Stimulated activated CD4-positive, alpha-beta T cell treated with anti-CD3 and anti-CD28 coated beads, Interleukin-1b, Interleukin-23, amount 100 ng/mL, for 1 hour (primary cell): ENCODE measurements at places on chromosomes 2 and 18.

- DNase-seq, result no peak
Observed at GRCh38 chr2:85772019-85772745, 18.4 kb downstream of the ATOH8 start.

DNA sequence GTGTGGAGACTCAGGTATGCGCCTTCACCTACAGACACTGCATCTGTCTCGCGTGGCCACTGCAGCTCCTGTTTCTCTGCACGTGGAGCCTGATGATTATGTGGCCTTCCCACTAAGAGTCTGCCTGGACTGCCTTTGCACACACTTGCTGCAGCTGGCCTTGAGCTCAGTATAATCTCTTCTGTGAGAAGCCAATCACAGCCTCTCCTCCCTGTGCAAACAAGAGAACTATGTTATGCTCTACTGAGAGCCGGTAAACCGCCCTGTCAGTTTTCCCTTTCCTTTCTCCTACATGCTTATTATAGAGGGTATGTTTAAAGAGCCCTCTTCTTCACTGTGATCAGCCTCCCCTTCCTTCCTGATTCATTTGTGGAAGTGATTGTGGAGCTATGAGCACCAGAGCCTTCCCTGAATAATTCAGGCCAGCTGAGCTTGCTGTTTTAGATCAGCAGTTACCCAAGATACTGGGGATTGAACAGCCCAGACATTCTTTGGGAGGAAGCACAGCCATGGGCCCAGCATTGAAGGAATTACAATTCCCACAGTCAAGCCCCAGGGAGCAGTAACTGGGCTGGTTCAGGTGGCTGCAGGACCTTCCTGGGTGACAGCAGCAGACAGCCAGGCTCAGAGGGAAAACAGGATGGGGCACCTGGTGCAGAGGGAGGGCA, 3.7 kb upstream of the TGFA start:
- DNase-seq, result no peak

DNA sequence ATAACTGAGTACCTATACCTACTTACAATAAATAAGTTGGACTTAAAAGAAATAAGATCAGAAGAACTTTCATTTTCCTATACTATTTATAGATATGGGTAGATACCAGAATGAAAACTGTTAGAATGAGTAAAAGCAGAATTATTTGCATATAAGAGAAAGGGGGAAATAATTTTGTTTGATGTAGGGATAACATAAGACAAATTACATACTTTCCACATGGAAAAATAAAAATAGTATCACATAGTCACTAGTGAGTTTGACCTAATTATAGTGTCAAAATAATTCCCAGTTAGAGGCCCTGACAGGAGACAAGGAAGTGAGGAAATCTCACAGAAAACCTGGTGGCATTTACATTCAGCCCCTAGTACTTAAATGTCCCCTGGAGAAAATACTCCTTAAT, 28.6 kb downstream of the KCMF1 start:
- no peak for DNase-seq

DNA sequence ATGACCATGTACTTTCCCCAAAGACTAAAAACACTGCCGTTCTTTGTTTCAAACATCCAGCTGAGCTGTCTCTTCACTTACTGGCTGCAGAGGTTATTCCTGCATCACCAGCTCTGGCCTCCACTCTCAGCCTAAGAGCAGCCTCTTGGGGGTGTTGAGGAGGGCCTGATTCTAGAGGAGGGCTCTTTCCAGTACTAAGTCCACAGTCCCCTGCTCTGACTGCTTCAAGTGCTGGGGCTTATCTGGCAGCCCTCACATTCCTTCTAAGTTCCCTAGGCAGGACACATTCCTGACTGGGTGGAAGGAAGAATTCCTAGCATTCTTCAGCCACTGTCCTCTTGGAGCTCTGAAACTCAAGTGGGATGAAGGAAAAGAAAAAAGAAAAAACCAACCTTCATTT, 32.9 kb upstream of the EHBP1 start:
- no peak for DNase-seq

GRCh38 chr2:27306573-27307286, 1.5 kb downstream of the UCN start:
- no peak for DNase-seq

GRCh38 chr2:224098481-224099230, 59.6 kb upstream of the SERPINE2 start:
- DNase-seq, result no peak

DNA sequence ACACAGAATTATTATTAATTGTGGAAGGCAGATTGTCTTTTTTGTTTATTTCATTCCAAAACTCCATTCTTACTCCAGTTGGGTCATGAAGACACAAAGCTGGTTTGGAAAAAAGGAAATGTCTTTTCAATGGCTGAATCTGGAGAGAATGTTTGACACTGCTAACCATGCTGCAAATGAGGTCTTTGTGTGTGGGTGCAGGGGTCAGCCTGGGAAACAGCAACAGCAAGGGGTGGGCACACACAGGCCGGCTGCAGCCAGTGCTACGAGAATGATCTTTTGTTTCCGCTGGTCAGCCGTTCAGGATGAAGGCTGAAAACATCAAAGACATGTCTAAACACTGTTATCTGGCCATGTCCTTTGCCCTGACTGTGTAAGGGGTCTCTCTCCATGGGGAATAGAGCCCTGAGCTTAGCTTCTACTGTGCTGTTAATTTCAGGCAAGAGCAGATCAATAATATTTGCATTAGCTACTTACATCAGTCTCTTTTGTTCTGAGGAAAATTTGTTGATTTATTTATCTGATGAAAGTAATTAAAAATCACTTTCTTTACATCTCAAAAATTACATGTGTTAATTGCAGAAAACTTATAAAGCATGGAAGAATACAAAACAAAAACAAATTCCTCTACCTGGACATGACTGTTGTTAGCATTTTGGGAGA, 33.3 kb upstream of the E2F6 start:
- no peak for DNase-seq

DNA sequence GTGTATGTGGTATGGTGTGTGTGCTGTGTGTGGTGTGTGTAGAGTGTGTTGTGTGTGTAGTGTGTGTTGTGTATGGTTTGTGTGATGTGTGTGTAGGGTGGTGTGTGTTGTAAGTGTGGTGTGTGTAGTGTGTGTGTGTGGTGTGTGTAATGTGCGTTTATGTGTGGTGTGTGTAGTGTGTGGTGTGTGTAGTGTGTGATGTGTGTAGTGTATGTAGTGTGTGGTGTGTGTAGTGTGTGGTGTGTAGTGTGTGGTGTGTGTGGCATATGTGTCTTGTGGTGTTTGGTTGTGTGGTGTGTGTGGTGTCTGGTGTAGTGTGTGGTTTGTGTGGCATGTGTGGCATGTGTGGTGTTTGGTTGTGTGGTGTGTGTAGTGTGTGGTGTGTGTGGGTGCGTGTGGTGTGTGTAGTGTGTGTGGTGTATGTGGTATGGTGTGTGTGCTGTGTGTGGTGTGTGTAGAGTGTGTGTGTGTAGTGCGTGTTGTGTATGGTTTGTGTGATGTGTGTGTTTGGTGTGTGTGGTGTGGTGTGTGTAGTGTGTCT, 4.0 kb upstream of the RTP5 start:
- no peak for DNase-seq

DNA sequence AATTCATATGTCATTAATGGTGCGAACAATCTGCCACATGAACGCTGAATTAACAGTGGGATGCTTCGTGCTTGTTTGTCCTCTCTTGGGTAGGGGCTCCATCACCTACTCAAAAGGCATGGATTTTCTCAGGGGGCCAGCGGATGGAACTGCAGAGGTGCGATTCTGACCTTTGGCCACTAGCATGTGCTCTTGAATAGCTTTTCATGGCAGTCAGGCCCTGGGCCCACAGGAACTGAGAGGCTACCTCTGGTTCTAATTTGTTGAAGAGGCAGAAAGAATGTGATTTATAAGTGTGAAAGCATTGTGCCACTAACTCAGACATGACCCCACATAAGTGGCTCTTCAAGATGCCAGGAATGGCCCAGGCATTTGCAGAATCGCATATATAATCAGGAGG, 283.2 kb downstream of the INSIG2 start:
- no peak for DNase-seq

DNA sequence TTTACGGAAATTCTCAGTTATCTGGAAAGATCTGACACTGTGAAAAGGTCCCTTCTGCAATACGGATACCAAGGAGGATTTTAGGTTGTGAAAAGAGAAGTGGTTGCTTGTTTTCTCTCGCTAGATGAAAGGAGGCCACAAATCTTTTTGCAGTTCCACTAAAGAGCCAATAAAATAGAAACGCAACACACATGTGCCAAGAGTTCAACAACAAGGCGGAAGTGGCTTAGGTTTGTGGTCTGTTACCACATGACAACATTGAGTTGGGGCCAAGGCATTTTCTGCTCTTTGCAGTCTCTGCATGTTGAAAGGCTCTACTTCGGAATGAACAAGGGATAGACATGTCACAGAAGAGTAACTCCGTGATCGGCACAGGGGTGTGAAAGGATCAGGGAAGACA, 115.7 kb upstream of the OSR1 start:
- no peak for DNase-seq

- no peak for DNase-seq
Observed at GRCh38 chr2:17136877-17137276, 381.4 kb downstream of the RAD51AP2 start.

DNA sequence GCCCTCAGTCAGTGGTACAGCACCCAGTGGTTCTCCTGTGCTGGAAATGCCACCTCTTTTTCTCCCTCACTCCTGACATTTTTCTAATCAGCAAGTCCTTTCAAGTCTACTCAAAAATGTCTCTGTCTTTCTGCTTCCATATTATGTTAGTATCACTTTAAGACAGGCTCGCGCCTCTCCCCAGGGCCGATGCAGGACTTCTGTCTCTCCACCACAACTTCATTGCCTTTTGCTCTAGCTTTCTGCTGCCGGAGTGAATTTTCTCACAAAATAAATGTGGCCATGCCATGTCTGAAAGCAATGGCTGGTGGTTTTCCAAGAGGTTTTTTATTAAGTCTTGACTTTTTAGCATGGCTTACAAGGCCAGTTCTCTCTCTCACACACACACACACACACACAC, 73.6 kb downstream of the AOX1 start:
- no peak for DNase-seq

GRCh38 chr2:48694149-48694548, 61.4 kb downstream of the LHCGR start:
- no peak for DNase-seq

DNA sequence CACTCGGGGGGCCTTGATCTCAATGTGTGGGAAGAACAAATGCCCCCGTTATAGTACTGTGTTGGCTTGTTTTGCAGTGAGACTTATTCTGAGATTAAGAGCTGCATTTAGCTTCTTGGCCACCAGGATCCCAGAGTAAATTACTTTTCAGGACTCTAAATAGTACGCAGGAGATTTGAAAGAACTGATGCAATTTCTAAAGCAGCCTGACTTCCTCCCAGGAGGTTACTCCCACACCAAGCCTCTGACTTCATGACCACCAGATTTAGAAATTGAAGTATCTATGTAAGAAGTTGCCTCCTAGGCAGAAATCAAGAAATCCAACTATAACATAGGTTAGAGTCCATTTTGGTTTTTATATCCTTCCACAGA, 67.0 kb downstream of the FEZ2 start:
- DNase-seq, result no peak

- no peak for DNase-seq
Observed at GRCh38 chr18:59715966-59716369, 18.7 kb upstream of the CCBE1 start.

GRCh38 chr2:104638859-104639202, 215.1 kb upstream of the POU3F3 start:
- no peak for DNase-seq

- DNase-seq, result no peak
Observed at GRCh38 chr18:62403120-62403519, 78.0 kb downstream of the TNFRSF11A start.

GRCh38 chr2:20173496-20174402, 51.2 kb downstream of the SDC1 start:
- no peak for DNase-seq

- DNase-seq, result peak; percentile 59
Observed at GRCh38 chr2:218880102-218880858, at the start of gene WNT10A. WNT10A (plus strand) TSS chr2:218880852; CDS start chr2:218880996, 144 bp downstream.

- DNase-seq, result no peak
Observed at GRCh38 chr2:145644820-145645302, 1124.9 kb upstream of the ZEB2 start.

GRCh38 chr2:71938659-71939587, 208.7 kb downstream of the CYP26B1 start:
- no peak for DNase-seq

GRCh38 chr2:109324861-109325260, 195.9 kb downstream of the SH3RF3 start:
- DNase-seq, result no peak

DNA sequence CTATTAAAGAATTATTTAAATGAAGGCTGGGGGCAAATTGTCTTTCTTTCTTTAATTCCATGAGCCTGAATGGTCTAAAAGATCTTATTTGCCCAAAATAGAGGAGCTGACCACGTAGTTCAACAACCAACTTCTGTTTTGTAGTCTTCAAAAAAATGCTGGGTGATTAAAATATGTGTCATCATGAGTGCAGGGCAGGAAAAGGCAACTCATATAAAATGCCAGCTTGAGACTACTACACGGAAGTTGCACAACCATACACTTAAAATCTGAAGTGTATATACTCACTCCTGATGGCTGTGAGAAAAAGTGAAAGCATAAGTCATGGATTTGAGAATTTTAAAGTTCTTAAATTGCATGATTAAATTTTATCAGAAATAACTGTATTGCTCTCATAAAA, 210.9 kb downstream of the DYM start:
- DNase-seq, result no peak

DNA sequence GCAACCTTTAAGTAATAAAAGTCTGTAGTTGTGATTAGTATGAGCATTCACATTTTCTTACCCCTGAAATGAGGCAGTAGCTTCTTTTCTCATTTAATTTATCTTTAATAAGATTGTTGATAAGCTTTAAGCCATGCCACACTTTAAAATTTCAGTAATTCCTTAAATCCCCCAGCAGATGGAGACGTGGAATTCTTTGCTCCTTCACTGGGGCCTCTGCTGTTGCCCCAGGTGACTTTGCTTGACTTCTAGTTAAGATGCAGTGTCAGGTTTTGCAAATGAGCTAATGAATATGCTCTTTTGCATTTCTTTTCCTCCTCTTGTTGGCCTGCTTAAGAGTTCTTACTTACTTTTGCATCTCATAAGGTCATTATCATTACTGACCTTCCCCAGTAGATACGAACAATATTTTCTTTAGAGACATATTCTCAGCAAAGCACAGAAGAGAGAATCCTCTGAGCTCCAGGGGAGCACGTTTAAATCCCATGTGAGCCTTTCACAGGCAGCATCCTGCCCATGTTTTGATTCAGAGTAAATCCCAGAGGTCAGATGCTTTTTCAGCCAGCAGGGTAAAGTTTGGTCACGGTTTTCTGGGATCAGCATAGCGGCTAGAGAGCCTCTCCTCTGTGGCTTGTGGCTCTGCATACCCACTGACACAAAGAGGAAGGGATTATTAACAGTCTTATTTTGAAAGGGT, 222.9 kb downstream of the PTPRM start:
- DNase-seq, result no peak

DNA sequence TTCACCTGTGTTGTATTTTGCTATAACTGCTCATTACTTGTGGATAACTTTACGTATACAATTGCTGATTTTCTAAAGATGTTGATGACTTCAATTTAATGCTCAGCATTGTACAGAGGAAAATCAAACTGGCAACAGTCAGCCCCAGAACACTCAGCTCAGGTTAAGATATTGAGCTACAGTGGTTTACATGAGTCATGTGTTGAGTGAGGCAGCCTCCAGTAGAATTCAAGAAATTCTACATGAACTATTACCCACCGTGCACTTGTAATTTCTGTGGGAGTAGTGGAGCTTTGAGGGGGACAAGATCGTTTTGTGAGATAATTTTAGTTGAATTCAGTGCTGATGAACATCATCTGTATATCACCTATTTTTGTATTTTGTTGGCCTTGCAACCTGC, 292.3 kb downstream of the ALPK2 start:
- DNase-seq, result no peak

GRCh38 chr2:173854840-173855239, 110.3 kb downstream of the SP3 start:
- no peak for DNase-seq
